ENCODE measurements at places on chromosomes 13 and 19.

- no peak for DNase-seq
Measured at GRCh38 chr19:42942187-42942789, 5.3 kb upstream of the PSG7 start.

- no peak for DNase-seq
Measured at GRCh38 chr13:31105020-31105795, 56.5 kb downstream of the HSPH1 start.

DNA sequence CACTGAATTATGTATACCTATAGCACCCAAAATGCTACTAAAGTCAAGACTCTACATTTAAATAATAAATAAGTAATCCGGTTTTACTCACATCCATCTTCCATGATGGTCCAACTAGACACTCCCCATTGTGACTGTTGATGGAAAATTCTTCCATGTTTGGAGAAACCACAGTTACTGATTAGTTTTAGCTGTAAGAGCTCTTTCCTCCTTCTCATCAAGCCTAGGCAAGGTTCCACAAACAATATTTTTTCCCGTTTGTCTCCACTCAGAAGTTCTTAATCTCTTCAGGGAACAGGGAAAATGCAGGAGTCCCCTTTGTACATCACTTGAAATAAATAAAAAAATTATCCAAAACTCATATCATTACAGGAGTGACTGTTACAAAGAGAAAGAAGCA lies 70.7 kb upstream of the EDNRB start:
- no peak for DNase-seq

GRCh38 chr19:5357584-5357983 lies 17.0 kb upstream of the PTPRS start:
- DNase-seq: no peak

GRCh38 chr13:66014771-66015170 lies 1215.4 kb downstream of the PCDH9 start:
- DNase-seq: no peak

DNA sequence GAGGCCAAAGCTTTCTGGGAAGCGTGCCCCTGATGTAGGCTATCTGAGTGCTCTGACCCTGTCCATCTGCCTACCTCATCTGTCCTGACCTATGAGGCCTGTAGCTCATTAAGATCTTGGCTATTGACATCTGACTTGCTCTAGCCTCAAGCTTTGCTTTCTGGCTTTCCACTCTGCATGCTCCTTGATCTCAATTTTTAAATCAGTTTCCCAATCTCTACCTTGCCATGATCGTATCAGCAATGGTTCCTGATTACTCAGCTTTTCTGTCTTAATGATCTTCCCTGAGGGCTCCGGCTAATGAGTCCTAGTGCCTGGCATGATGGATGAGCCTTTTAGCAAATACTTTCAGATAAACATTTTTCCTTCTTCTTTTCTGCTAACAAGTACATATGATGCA lies 262.0 kb downstream of the NDFIP2 start:
- DNase-seq: no peak

DNA sequence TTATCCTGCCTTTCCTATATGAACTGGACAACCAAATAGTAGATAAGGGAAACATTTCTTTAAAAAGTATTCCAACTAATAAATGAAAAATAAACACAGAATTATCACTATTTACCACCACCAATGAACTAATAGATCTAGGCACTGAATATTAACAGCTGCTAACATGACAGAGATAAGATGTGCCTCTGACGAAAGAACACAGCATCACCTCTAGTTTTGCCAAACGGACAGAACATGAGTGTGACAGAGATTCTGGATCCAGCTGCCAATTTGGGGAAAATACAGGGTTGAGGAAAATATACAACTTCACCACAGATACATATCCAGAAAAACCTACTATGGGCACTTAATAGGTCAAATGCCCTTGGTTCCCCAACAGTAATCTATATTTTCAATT lies 18.0 kb downstream of the VPS36 start:
- no peak for DNase-seq

DNA sequence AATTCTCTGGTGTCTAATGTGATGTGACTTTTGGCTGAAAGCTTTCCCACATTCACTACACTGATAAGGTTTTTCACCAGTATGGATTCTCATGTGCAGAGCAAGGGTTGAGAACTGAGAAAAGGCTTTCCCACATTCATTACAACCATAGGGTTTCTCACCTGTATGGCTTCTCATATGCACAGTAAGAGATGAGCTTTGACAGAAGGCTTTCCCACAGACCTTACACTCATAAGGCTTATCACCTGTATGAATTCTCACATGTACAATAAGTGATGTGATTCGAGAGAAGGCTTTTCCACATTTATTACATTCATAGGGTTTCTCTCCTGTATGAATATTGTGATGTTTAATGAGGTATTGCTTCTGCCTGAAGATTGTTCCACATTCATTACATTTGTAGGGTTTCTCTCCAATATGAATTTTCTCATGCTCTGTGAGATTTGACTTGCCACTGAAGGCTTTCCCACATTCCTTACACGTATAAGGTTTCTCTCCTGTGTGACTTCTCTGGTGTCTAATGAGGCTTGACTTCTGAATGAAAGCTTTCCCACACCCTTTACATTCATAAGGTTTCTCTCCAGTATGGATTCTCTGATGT lies 14.0 kb downstream of the ZNF260 start:
- DNase-seq: no peak

- DNase-seq: no peak
Measured at GRCh38 chr19:58401840-58402421, 6.5 kb downstream of the RNF225 start.

DNA sequence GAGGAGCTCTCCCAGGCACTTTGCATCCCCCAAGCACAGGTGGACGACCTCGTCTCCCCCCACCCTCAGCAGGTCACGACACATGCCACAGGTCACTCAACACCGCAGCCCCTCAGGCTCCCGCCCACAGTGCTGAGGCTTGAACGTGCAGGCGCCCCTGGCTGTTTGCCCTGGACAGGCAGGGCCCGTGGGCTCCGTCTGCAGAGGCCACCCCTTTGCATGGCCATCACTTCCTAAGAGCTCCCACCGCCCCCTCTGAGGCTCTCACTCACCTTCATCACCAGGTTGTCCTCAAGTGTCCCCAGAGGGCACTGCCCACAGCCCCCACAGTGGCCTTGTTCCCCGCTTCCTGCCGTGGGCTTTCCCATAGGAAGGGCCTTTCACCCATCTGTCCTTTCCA lies 132.1 kb upstream of the MCF2L start:
- DNase-seq: no peak

DNA sequence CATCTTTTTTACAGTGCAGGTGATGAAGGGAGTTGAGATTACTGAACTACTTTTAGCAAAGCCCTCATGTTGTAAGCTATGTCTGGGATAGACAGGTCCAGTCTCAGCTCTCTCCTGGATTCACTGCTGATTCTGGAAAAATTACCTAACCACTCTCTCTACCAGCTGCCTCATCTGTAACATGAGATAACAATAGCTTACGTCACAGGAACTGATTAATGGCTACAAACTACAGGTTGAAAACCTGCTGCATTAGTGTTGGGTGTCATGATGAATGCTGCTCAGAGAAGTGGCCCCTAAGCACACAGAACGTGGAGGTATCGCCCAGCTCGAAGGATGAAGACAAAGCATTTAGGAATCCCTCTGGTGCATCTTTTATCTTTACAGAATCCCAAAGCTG lies 277.8 kb downstream of the ABCC4 start:
- no peak for DNase-seq

DNA sequence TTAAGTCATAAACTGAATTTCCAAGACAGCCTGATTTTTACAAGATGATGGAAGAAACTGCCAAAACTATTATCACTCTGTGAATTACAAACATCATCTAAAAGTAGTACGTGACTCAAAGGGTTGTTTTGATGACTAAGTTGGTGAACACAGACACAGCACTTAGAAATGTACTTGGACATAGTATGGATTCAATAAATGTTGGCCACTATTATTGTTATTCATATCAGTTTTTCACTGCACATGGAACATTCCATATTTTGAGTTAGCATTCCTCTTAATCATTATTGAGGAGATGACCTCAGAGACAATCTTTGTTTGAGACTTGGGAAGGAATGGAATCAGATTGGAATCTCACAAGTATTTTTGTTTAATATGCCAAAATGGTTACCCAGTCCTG lies 172.9 kb downstream of the OXGR1 start:
- DNase-seq: no peak

GRCh38 chr13:68030152-68030809 lies 800.1 kb upstream of the PCDH9 start:
- no peak for DNase-seq

- DNase-seq: no peak
Measured at GRCh38 chr19:44755219-44755618, 6.7 kb downstream of the BCL3 start.

DNA sequence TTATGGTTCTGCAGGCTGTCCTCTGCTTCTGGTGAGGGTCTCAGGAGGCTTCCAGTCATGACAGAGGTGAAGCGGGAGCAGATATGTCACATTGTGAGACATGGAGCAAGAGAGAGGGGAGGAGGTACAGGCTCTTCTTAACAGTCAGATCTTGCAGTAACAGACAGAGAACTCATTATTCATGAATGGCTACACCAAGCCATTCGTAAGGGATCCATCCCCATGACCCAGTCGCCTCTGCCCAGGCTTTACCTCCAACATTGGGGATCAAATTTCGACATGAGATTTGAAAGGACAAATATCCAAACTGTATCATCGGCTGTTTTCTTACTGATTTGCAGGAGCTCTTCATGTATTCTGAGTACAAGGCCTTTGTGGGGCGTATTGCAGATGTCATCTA lies 21.7 kb downstream of the ZNF507 start:
- no peak for DNase-seq

GRCh38 chr13:87903553-87903952 lies 232.4 kb downstream of the SLITRK5 start:
- no peak for DNase-seq

GRCh38 chr13:38635030-38635429 lies 51.8 kb upstream of the FREM2 start:
- no peak for DNase-seq

- DNase-seq: no peak
Measured at GRCh38 chr19:21028969-21029268, 8.5 kb downstream of the ZNF430 start.

DNA sequence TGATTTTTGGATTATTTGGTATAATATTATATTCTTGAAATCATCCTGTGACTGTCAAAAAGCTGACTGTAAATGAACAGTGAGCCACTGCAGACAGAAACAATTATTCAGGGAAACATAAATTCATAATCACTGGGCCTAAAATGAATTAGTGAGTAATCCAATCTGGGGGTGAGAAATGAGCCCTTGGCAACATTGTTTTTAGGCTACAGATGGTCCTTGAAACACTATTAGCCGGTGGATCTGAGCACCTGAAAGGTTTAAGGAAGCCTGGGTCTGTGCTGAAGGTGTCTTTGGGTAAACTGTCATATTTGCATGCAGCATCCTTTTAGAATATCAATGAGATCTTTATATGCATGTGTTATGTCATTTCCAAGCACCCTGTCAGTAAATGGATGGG lies 290.7 kb downstream of the ATP8A2 start:
- DNase-seq: no peak

GRCh38 chr13:114037674-114038073 lies 63.8 kb upstream of the C13orf46 start:
- no peak for DNase-seq

GRCh38 chr13:101398191-101398590 lies 18.1 kb downstream of the NALCN start:
- no peak for DNase-seq

GRCh38 chr13:26468265-26468801 lies 89.2 kb upstream of the WASF3 start:
- DNase-seq: no peak

GRCh38 chr13:97484301-97484700 lies 50.3 kb downstream of the RAP2A start:
- no peak for DNase-seq

- DNase-seq: no peak
Measured at GRCh38 chr13:42875475-42876269, 94.3 kb downstream of the FAM216B start.

- DNase-seq: no peak
Measured at GRCh38 chr19:7819337-7819736, 10.7 kb upstream of the EVI5L start.

- no peak for DNase-seq
Measured at GRCh38 chr13:66113882-66114526, 1116.1 kb downstream of the PCDH9 start.

DNA sequence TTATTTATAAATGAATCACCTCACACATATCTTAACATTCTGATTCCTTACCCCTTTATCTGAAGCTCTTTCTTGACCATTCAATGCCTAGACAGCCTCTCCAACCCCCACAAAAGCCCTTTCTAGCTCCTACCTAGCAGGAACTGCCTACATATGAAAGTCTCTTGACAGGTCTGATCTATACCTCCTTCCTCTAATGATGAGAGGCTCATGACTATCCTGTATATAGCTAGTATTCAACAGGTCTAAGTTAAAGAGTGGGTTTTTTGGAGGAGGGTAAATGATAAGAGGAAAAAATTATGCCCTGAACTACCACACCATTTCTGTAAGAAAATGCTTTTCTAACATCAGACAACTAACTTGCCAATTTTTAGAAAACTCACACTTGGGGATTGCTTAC lies 47.0 kb downstream of the RBM26 start:
- no peak for DNase-seq

- DNase-seq: no peak
Measured at GRCh38 chr19:5035793-5036697, 67.1 kb downstream of the KDM4B start.
